Mammary epithelial cell (primary cell): ENCODE measurements at places on chromosomes 7 and 10.

DNA sequence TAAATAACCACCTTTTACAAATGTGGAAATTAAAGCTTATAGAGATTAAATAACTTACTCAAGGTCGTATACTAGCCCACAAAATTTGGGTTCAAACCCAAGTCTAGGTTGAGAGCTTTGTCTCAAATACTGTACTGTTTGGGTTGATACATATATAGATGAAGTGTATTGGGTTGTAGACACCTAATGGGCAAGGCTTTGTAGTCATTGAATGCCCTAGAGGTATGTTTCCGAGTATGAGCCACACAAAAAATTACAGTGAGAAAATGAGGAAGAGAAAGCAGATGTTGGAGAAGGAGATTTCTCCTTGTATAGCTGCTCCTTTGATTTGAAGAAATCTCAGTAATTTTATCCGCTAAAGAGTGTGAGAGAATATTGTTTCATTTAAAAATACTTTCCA is 60.6 kb downstream of the C1GALT1 start:
- DNase-seq, result no peak

GRCh38 chr10:120614680-120615079 is 157.7 kb downstream of the PLPP4 start:
- no peak for DNase-seq

DNA sequence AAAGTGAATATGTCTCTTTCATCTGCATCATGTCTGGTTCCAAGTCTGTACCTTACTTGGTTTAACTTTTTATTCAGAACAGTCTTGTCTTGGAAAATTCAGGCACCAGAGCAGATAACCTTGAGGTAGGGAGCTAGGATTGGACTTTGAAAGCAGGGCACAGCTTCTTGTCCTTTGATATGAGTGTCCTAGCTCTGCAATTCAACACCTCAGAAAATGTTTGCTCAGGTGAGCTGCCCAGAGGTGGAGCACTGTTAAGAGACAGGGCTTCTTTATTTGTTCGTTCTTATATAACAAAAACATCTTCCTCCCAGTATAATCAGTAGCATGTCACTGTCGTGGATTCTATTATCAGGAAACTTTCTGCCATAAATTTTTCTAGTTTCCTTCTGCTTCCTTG is 118.3 kb downstream of the LRRC4 start:
- DNase-seq, result no peak

GRCh38 chr7:48309720-48310119 is 138.5 kb downstream of the ABCA13 start:
- no peak for DNase-seq

- no peak for DNase-seq
Measured at GRCh38 chr7:151494298-151495284, 25.1 kb downstream of the RHEB start.
